ENCODE measurements at places on chromosomes 3 and 15.

DNA sequence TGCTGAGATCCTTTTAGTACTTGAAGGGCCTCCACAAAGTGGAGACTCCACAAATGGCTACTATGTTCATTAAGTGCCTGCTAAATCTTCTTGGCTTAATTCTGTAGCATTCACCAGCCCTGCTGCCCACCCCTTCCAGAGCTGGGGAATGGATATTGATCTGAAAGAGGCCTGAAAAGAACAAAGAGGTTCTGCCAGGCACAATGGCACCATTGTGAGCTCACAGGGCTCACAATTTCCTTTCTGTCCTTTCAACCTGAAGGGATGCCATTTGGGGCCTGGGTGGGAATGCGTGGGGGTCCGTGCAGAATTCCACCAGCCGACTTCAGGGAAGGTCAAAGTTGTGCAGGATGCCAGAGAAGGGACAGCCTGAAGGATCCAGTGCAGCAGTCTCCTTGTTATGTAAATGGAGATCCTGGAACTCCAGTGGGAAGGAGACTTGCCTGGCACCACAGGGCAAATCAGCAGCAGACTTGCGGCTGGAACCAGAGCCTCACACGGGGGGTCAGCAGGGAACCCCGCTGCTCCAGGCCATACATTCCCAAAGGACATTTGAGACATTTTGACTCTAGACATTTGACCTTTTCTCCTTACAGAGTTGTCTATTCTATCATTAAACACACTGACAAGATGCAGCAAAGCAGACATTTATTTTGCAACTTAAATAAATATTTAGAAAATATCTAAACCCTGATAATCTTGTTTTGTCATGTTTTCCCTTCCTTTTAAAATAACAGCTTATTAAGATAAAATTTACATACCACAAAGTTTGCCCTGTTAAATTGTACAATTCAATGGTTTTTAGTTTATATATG is 21.5 kb upstream of the MORF4L1 start:
- DNase-seq: no peak

DNA sequence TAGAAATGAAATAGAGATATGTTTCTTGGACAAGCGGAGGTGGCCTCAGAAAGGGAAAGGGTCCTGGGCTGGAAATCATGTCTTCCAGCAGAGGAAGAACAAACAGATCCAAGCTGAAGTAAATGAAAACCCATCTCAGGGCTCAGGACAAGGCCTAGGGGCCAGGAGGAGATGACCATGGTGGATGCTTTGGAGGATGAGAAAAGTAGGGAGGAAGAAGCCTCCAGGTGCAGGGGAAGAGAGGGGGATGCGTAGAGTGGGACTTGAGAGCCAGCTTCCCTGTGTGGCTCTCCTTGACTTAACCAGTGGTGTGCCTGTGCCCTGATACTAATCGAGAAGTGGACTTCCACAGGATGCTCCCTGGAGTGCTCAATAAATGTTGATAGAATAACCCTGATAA is 203.2 kb downstream of the FAM43A start:
- DNase-seq: no peak

GRCh38 chr15:100942656-100943425 is 23.7 kb downstream of the LRRK1 start:
- no peak for DNase-seq

DNA sequence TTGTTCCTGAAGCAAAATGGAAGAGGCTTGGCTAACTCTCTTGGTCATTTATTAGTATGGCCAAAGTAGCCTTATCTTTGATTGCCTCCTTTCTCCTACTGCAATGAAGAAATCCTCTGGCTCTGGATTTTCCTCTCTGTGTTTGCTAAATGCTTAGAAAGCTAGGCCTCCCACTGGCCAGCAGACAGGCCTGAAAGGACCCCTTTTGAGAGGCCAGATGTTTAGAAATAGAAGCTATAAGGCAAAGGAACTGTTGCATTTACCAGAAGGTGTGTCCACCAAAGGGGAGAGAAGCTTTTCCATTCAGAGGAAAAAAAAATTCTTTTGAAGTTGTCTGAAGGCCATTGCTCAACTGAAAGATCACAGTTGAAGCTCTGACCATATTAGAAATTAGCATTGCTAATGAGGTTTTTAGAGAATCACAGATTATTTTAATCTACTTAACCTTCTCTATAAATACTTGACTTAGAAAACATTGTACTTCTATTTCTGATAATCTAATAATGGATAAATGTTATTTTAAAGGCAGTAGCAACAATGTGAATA is 160.8 kb downstream of the SYNPR start:
- no peak for DNase-seq

DNA sequence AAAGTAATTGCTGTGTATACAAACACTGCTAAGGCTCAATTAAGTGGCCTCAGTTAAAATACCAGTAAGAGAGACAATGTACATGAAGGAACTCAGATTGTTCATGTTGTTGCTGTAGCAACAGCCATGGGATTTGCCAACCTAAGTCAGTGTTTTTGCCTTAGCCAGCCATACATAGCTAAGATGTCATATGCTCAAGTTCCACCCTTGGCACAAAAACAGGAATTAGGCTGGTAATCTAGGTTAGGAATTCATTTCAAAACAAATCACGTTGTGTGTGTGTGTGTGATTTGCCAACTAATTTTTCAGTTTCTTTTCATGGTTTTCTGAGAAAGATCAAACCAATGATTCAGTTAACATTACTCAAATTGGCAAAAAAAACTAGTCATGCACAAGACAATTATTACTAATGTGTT is 143.7 kb upstream of the KCNMB2 start:
- DNase-seq: no peak

DNA sequence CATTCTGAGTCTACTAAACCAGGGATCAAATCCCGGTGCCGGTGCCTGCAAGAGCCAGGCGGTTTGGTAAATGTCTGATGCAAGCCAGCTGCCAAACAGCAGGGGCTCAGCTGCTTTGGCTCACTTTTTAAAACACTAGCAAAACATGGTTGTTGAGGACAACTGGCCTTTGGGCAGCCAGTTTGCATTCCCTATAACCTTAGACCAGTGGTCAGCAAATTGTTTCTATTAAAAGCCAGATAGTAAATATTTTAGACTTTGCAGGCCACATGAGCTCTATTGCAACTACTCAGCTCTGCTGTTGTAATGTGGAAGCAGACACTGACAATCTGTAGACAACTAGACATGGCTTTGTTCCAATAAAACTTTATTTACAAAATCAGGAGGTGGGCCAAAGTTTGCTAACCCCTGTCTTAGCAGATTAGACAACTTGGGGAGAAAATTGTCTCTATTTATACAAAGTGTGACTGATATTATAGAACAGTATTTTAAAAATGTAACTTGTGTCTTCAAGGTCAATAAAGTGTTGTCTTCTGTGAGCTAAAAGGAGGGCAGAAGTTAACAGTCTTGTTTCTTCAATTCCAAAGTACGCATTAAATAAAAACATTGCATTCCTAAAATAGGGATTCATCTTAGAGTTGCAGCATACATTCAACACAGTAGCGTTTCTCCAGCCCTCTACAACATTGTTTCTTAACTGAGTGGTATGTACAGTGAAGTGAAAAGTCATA is 67.6 kb downstream of the SSUH2 start:
- DNase-seq: no peak

- DNase-seq: no peak
Observed at GRCh38 chr3:150014782-150015181, 44.1 kb upstream of the PFN2 start.

- DNase-seq: no peak
Observed at GRCh38 chr3:32950516-32950915, 928 bp upstream of the CCR4 start.

DNA sequence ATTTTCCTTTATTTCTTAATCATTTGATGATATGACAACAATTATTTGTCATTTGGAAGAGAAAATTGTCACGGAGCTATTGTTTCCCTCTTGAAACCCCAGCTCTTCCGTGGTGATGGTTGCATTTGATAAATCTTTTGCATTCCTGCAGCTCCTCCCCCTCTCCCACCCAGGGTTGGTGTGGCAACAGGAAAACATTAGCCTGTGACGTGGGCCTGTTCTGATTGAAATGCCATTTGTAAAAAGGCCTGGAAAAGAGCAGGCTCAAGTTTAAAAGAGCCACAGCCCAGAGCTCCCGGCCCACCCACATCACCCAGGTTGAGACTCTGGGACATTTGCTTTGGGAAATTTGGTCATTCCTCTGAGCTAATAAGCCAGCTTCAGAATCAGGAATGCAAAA is 282.5 kb downstream of the RPLP1 start:
- DNase-seq: no peak

GRCh38 chr3:55482496-55483195 is 4.5 kb downstream of the WNT5A start:
- no peak for DNase-seq

DNA sequence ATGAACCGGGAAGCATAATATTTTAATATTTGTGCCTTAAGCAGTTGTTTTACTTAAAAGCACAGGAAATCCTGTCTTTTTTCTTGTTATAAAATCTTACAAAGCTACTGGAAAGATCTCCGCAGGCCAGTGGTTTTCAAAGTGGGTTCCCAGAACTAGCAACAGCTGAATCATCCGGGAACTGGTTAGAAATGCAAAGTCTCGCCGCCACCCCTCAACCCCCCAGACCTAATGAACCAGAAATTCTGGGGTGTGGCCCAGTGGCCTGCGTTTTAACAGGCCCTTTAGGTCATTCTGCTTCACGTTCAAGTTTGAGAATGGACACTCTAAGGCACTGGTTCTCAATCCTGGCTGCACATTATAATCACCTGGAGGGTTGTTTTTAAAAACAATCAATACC is 74.7 kb downstream of the PDZRN3 start:
- DNase-seq: no peak

DNA sequence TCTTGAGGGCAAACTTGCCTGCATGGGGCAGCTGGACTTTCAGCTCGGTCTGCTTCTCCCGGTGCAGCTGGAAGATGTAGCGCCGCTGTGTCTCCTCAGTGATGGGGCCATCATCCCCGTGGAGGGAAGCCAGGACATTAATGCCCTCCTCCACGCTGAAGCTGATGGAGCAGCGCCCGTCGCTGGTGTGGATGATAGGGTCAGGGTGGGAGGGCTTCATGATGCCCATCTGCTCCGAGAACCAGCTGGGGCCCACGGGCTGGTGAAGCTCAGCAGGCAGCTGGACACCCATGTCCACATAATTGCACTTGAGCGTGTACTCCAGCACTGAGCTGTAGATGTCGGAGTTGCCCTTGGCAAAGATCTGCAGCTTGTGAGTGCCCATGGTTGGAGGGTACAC is 46.9 kb downstream of the KY start:
- no peak for DNase-seq

- DNase-seq: no peak
Observed at GRCh38 chr15:67403428-67404154, 117.3 kb upstream of the C15orf61 start.

DNA sequence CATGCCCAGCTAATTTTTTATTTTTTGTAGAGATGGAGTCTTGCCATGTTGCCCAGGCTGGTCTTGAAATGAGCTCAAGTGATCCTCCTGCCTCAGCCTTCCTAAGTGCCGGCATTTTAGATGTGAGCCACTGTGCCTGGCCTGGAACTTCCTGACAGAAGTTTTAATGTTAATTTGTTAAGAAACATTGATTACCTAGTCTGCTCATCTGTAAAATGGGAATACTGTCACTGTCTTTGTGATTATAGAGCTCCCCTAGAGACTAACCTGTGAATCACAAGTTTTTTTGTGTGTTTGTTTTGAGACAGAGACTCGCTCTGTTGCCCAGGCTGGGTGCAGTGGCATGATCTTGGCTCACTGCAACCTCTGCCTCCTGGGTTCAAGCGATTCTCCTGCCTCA is 4.3 kb upstream of the EIF3J start:
- no peak for DNase-seq

DNA sequence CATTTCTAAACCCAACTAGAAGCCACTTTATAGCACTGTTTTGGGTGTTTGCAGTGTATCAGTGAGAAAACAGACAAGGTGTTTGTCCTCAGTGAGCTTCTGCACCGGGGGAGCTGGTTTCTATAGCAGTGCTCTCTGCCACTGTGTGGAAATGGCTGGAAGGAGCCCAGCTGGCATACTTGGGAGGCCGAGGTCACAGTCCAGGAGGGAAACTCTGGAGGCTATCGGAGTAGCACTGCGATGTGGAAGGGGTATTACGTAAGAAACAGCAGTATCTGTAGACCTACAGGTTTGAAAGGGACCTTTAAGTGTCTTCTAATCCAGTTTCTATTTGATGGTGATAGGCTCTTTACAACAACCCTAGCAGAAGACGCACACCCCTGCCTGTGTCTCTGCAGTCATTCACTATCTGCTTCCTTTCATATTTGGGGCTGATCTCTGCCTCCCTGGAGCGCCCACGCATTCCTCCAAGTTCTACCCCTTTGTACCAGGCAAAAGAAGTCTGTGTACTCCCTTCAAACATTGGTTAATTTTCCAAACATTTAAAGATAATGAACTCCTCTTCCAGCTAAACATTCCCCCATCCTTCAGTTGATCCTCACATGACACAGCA is 87.4 kb upstream of the ADAMTS17 start:
- no peak for DNase-seq

DNA sequence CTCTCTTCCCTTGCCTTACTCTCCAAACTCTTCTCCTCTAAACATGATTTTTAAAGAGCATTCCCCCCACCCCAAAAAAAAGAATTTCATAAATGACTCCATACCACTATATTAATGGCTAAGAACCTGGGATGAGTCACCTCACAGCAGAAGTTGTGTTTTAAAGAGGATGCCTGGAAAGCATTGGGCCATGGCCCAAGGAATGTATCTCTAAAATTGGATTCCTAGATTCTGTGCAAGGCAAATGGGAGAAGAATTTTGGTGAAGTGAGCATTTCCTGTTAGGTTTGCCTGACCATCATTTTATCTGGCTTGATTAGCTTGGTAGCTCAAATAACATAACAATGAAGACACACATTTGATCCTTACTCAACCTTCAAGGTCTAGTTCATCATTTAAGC is 251.4 kb downstream of the NR1D2 start:
- DNase-seq: no peak

- DNase-seq: no peak
Observed at GRCh38 chr15:62639906-62640605, 402.5 kb upstream of the TPM1 start.

GRCh38 chr3:107493134-107493533 is 29.6 kb upstream of the BBX start:
- DNase-seq: no peak

- no peak for DNase-seq
Observed at GRCh38 chr3:70984776-70985482, 598.6 kb downstream of the FOXP1 start.

GRCh38 chr3:46715507-46716175 is 2.0 kb downstream of the PRSS50 start:
- DNase-seq: no peak

- DNase-seq: no peak
Observed at GRCh38 chr3:38311941-38312340, 29.8 kb downstream of the SLC22A14 start.

- peak; percentile 28 for DNase-seq
Observed at GRCh38 chr15:39925112-39925842, 5.2 kb upstream of the GPR176 start.

DNA sequence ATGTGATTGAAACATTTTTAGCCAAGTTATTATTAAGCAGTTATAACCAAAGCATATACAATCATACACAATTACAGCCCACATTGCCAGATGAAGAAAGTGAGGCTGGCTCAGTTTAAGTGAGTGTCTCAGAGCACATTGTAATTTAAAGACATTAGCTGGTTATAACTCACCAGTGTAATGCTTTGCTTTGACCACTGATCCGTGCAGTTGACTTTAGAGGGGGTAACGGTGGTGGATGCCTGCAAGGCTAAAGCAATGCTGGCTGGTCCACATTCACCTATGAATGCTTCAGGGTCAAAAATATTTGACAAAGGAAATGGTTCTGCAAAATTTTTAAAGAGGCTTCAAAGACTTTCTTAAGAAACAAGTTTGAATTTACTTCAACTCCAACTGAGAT is 1.2 kb downstream of the C3orf85 start:
- DNase-seq: no peak

GRCh38 chr3:111781561-111782446 is 77.3 kb upstream of the PHLDB2 start:
- no peak for DNase-seq

GRCh38 chr3:173745952-173746682 is 348.6 kb downstream of the NLGN1 start:
- DNase-seq: no peak

Measured in activated naive CD4-positive, alpha-beta T cell treated with anti-CD3 and anti-CD28 coated beads, Interleukin-2, amount 50 U/mL, for 16 hours (primary cell).